ENCODE measurements at places on chromosomes 12 and 14.

- DNase-seq, result no peak
These were observed 24.2 kb upstream of the DYRK2 start for GRCh38 chr12:67624355-67624754.

- DNase-seq, result no peak
These were observed 84.6 kb upstream of the CCDC196 start for GRCh38 chr14:66401449-66402095.

- DNase-seq, result no peak
These were observed 110.1 kb downstream of the EML5 start for GRCh38 chr14:88682495-88683114.

- no peak for DNase-seq
These were observed 38.6 kb upstream of the SMUG1 start for GRCh38 chr12:54227376-54227775.

DNA sequence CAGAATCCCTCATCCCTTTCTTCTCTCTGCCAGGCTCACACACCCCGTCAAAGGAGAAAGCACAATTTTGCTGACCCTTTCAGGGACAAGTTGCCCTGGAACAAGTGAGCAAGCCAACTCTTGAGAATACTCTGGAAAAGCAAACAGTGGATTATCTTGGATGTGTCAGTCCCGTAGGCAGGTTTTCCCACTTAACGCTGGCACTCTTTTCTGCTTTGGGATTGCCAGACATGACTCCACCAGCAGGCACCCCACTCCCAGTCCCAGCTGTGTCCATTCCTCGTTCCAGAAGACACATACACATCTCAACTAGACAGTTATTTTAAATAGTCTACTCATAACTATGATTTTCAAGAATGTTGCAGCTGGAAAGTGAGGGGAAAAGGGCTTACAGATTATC lies 145.5 kb upstream of the CDKN3 start:
- no peak for DNase-seq

DNA sequence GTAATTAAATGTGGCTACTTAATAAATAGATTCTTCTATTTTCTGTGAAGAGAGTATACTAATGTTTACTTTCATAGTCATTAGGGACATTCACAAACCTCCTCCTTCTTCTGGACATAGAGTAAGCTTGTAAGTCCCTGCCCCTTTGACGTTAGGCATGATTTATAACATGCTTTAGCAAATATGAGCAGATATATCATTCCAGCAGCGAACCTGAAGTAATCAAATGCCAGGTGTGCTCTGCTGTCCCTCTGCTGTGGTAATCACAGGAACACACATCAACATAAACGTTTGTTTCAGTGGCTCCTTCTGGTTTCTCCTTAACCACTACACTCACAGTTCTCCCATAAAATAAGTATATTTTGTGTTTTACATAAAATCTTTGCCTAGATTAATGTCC lies 961.8 kb downstream of the FLRT2 start:
- no peak for DNase-seq

- no peak for DNase-seq
These were observed 120.5 kb downstream of the TMTC2 start for GRCh38 chr12:82807132-82807737.

- DNase-seq, result no peak
These were observed 19.3 kb upstream of the ETV6 start for GRCh38 chr12:11630046-11630706.

- no peak for DNase-seq
These were observed 40.5 kb downstream of the FBRSL1 start for GRCh38 chr12:132530447-132530846.

- no peak for DNase-seq
These were observed 12.2 kb upstream of the FOXG1 start for GRCh38 chr14:28754209-28754985.

- no peak for DNase-seq
These were observed 74.4 kb downstream of the PAPLN start for GRCh38 chr14:73311708-73312030.

DNA sequence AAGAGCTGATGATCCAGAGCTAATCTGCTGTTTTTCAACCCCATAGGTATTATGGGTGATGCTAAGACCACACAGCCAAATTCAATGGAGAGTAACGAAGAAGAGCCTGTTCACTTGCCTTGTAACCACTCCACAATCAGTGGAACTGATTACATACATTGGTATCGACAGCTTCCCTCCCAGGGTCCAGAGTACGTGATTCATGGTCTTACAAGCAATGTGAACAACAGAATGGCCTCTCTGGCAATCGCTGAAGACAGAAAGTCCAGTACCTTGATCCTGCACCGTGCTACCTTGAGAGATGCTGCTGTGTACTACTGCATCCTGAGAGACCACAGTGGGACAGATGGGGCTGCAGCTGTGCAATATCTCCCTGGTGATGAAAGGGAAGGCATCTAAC lies 386.0 kb downstream of the DAD1 start:
- DNase-seq, result no peak

DNA sequence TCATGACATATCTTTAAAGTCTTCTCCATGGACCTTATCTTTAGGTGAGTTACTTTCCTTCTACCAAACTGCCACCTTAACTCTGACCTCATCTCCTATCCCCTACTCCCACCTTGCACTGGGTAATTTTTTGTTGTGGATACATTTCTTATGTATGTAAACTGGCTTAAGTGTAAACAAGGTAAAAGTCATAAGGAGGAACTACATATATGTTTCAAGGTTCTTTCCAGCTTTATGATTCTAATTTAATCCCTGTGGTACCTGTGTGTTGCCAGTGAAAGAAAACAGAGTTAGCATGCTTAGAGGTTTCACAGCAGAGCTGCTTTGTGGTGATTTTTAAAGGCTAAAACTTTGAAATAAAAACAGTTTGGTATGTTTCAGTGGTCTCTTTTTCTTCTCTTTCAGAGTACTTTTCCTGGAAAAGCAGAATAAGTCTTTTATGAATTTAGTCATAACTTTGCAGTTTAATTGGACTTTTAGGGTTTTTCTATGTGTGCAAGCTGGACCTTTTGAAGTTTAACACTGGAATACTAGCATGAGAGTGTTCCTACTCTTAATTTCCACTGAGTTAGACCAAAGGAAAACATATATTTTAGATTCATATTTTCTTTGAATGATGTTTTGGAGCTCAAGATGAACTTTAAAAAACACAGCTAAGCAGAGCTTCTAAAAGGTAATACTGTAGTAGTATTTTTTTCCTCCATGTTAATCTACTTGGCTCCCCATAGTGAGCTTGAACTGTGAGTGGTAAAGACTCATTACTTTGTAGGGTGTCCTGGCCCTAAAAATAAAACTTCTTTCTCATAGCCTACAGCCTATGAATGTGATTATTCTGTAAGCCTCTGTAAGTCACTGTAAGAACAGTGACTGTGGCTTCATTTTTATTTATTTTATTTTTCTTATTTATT lies 105.4 kb downstream of the FUT8 start:
- no peak for DNase-seq

DNA sequence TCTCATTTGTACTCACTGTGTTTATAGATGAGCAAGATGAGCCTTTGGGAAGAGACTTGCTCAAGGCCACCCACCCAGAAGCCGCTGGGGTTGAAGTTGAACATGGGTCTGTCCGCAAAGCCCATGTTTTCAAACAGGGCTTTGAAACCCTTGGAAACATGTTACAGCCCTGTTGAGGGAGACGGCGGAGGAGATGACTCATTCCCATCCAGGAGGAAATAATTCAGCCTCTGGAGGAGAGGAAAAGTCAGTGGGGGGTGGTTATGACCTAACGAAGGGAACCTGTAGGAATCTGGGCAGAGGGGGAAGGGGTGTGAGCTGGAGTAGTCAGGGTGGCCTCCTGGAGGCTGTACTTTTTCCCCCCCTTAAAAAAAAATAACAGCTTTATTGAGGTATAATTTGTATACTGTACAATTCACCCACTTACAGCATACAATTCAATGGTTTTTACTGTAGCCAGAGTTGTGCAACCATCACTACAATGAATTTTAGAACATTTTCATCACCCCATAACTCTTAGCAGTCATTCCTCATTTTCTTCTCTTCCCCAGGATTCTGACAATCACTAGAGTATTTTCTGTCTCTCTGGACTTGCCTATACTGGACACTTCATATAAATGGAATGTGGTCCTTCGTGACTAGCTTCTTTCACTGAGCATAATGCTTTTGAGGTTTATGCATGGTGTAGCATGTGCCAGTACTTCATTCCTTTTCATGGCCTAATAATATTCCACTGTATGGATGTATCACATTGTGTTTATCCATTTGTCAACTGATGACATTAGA lies 1.9 kb upstream of the RIN3 start:
- no peak for DNase-seq

DNA sequence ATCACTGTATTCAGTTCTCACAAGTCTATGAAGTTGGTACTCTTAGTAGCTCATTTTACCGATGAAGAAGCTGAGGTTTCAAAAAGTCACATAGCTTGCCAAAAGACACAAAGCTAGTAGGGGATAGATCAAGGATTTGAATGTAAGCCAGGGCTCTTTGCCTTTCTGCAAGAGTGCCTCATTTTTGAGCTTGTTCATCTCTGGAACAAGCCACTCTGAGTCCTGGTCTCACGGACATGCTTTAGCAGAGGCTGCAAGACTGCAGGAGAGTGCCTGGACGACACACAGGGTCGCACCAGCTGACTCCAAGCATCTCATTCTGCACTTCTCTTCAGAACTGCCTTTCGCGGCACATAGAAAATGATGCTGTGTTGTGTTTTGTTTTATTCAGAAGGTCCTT lies 3.7 kb downstream of the NUAK1 start:
- DNase-seq, result no peak

DNA sequence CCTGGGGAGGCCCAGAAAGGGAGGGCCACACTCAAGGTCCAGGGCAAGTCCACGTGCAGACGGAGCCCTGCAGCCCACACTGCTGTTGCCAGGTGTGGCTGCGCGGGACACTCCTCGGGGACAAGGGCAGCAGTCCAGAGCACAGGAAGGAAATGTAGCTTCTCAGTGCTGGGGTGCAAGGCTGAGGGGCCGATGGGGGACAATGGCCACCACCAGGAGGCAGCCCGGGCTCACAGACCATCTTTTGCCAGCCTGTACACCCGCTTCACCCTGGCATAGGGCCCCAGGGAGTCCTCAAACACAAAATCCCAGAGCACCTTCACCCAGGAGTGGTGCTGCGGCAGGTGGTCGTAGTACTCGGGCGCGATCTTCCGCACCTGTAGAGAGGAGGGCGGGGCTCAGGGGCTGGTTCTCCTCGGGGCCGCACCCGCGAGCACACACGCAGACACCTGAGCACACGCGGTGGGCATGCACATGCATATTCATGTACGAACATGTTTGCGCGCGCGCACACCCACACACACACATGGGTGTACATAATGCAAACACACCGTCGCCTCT lies 12.8 kb downstream of the DEGS2 start:
- DNase-seq, result no peak

DNA sequence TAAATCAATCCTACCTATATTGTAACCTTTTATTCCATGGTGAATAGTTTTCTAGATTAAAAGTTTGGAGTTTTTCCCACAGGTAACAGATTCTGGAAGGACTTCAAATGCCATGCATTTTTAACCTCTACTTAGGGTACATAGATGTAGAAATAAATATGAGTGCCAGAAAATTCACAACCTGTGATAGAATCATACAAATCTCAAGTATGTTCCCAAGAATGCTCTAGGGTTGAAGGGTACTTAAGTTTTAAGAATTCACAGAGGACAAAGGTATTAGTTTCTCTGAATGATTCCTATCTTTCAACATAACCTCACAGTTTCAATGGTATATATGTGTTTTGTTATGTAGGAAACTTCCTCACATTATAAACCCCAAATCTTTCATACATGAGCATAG lies 511.3 kb downstream of the TMEM117 start:
- no peak for DNase-seq

- no peak for DNase-seq
These were observed 143.9 kb downstream of the SYNE2 start for GRCh38 chr14:63996625-63997220.

- DNase-seq, result no peak
These were observed 87.0 kb downstream of the BTG1 start for GRCh38 chr12:92058664-92059063.

DNA sequence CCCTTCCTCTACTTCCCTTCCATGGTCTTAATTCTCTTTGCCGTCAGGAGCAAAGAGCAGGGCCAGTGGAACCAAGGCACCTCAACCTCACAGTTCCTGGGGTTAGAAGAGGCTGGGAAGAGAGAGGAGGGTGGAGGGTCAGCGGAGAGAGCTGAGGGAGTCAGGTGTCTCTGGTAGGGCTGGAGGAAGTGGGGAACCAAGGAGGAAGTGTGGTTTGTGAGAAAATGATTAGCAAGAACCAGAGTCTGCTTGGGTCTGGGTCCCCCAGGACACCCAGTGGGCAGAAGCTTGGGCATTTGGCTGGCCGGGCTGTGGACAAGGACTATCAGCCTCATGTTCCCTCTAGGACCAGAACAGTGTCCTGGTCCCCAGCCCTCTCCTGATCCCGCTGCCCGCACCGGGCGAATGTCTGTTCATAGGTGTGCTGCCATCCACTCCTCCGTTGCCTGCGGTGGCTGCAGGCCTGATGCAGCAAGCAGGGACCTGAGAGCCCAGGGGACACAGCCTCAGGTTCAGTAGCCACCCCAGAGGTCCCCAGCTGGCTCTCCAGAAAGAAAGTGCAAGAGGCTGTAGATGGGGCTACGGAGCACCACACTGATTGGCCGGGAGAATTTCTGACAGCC lies 2.3 kb downstream of the HOXC12 start:
- DNase-seq, result no peak

- DNase-seq, result no peak
These were observed 400.7 kb downstream of the SOX5 start for GRCh38 chr12:23548742-23549141.

DNA sequence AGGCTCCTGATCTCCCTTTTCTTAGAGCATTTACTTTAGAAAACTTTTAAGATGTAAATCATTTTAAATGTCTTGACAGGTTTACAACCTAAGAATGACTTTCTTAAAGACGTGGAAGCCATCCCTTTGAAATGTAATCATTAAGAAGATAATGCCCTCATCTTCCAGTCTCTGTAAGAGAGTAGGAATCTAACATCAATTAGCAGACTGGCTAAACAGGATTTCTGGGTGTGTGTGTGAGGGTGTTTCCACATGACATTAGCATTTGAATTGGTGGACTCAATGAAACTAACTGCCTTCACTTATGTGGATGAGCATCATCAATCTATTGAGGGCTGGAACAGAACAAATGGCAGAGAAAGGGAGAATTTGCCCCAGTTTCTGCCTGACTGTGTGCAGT lies 329.5 kb downstream of the RPL10L start:
- no peak for DNase-seq

All from SIG-M5 (cell line).